ENCODE measurements at places on chromosomes 6 and 20. TPM values are rescaled to one million over a fixed set of nuclear protein-coding genes. Genes with fewer than 3 reads are reported as not detected.

DNA sequence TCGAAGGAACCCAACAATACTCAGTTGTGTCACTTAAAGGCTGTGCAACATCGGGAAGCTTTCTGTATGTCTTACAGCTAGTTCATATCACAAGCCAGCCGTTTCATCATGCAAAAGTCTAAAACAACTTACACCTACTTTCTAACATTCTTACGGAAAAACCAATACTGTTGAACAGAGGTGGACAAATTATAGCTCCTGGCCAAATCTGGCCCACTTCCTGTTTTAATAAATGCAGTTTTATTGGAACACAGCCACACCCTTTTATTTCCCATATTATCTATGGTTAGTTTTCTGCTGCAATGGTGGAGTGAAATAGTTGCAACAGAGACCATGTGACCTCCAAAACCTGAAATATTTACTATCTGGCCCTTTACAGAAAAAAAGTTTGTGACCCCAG lies 46.6 kb downstream of the MYB start:
- no peak for DNase-seq

GRCh38 chr20:834151-834746 lies 734 bp downstream of the FAM110A start:
- DNase-seq = no peak

The C20orf202 gene
- polyA plus RNA-seq = 0.05 TPM

The SAPCD1 gene
- polyA plus RNA-seq = 2.9 TPM

- DNase-seq = no peak
These were observed 847 bp upstream of the CD93 start for GRCh38 chr20:23086931-23087411.

Data from stomach (tissue), 19 donors.